CD4-positive, alpha-beta T cell treated with Interleukin-6 at 100 ng/mL for 8 hours (primary cell): ENCODE measurements at places on chromosomes 16 and 17.

- no peak for DNase-seq
Observed at GRCh38 chr16:50668368-50669008, 12.6 kb downstream of the SNX20 start.

DNA sequence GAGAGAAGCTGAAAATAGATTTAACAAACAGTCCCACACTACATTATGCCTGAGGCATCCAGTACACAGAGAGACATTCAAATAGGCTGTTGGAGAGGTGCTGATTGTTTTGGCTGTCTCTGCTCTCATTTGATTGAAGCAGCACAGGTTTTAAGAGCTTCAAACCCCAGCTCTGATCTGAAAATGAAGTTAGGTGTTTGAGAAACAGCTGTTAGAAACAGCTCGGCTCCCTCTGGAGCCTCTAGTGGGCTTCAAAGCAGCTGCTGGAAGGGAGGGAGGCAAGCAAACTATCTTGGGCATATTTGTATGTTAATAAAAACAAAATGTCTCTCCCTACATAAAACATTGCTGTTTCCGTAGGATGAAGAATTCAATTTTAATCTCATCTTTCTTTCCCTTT, 607.3 kb upstream of the GOT2 start:
- DNase-seq: no peak

DNA sequence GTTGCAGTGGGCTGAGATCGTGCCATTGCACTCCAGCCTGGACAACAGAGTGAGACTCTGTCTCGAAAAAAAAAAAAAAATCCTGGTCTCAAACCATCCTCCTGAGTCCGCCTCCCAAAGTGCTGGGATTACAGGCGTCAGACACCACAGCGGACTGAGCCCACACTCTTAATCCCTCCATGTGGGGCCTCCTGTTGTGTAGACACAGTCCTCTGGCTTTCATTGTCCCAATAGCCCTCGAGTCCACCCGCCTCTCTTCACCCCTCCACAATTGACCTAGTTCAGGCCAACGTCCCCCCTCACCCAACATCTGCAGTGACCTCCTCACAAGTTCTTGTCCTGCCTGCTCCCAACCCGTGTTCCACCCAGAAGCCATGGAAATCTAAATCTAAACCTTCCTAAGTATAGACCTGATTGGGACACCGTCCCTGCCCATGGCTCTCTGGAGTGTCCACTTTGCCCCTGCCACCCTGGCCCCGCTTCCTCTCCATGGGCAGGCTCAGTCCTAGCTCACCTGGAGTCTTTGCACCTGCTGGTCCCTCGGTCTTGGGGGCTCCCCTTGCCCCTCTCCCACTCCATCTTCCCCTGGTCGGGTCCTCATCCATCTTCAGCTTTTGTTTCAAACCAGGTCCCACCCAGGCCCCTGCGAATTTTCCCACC, 46.7 kb downstream of the HAPSTR1 start:
- no peak for DNase-seq

- no peak for DNase-seq
Observed at GRCh38 chr17:16463358-16464302, 28.4 kb downstream of the LRRC75A start.

DNA sequence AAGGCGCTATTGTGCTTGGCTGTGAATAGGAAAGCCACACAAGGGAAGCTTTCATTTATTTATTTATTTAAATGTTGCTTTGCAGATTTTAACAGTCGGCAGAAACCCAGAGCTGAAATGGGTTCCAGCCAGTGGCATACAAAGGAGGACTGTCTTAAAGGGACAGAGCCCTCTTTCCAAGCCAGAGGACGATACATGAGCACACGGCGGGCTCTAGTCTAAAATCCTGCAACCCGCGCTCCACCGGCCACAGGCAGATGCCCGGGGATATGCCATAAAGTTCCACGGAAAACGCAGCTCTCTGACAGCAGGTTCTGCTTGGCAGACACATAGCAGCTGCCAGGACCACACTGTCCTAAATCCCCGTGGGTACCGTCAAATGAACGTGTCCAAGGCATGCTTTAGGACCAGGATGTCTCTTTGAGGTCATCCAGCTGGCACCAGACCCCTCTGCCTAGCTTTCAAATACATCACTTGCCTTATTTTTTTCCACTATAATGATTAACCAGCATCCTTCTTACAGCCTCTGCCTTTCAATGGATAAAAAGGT, 64.6 kb downstream of the CYTH1 start:
- no peak for DNase-seq

DNA sequence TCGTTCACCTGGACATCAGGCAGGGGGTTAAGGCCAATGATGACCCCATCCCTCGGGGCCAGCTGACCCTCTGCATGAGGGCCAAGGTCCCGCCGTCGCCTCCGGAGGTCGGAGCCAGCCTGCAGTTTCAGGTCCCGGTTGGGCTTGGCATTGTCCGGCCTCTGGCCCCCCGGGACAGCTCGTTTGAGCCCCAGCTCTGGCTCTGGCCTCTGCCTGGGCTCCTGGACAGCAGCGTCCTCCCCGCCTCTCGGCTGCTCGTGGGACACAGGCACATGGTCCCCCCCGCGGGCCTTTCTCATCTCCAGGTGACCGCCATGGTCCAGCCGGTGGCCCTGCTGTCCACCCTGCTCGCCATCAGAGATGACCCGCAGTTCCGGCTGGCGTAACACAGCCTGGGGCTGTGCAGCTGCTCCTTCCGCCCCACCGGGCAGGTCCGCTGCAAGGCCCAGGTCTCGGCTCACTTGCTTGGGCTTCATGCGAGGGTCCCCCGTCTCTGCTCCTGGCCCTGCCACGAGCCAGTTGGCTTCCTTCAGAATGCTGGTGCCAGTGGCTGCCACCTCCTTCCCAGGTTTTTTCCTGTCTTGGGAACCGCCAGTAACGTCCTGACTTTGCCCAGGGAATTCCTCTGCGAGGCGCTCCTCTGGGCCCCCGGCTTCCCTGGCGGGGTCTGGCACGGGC, 6.7 kb downstream of the NDUFAF8 start:
- no peak for DNase-seq

DNA sequence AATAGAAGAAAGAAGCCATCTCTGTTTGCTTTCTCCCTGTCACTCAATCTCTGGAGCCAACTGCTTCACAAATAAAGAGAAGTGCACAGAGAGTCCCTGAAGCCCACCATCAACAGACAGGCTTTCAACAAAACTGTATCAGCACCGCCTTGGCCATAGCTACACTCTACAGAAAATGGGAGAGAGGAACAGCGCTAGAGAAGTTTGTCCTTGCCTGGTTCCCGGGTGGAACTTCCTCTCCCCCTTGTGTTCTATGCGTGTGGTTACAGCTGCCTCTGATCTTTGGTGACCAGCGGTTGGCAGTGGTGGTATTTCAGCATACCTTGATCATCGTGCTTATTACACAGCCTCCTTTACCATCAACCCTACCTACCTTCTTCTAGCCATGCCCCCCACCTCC, 91.4 kb upstream of the CCL2 start:
- DNase-seq: no peak

- no peak for DNase-seq
Observed at GRCh38 chr17:55930291-55930809, 179.5 kb downstream of the PCTP start.

DNA sequence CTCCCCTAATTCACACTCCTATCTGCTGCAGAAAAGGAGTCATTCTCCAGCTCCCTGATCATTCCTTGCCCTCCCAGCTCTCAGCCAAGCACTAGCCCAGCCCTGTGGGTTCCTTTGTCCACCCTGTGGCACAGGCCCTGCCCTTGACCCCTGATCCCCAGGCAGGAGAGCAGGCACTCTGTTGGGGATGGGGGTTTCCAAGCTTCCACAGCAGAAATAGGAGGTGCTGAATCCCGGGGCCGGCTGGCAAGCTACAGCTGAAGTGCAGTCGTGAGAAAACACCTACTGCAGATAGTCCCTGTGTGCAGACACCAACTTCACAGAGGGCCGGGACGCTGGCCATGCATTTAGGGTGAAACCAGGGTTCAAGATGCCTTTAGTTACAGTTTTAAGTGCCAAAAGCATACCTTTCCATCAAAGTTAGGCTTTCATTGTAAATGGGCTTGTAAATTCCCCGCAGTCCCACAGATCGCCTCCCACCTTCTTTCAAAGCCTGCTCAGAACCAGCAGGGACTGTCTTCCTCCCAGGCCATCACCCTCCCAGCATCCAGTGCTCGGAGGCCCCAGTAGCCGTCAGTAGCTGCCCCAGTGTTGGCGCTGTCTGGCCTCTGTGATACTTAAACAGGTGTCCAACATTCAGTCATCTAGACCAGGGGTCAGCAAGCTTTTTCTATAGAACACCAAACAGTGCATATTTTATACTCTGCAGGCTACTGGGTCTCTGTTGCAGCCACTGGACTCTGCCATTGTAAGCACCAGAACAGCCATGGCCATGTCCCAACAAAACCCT, 10.6 kb downstream of the CPSF4L start:
- no peak for DNase-seq

GRCh38 chr17:77213778-77214132, 73.0 kb downstream of the SEC14L1 start:
- DNase-seq: no peak

GRCh38 chr17:65509032-65509431, 52.4 kb downstream of the AXIN2 start:
- no peak for DNase-seq

- no peak for DNase-seq
Observed at GRCh38 chr16:8572919-8573724, 17.2 kb downstream of the TMEM114 start.
